Endothelial cell of umbilical vein (primary cell): ENCODE measurements at places on chromosomes 5 and 9.

DNA sequence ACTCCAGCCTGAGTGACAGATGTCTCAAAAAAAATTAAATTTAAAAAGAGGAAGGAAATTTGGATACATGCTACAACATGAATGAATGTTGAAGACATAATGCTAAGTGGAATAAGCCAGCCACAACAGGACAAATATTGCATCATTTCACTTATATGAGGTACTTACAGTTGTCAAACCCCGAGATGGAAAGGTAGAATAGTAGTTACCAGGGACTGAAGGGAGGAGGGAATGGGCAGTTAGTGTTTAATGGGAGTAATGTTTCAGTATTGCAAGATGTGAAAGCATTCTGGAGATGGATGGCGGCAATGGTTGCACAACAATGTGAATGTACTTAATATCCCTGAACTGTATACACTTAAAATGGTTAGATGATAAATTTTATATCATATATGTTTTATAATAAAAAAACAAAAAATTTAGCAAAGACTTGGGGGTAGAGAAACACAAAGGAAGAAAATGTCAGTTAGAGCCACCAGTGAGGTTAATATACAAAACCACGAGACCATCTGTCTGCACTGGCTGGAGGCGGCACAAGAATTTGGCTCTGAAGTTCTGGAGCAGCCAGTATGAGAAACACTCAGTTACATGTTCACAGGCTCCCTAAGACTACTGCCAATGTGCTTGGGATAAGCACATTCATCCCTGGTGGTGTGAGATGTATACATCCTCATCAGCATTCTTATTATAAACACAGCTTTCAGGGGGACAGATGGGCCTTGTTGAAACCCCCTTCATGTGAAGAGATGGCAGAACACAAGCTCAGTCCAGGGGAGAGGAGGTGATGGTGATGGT is 37.0 kb upstream of the RPS23 start:
- H3K4me3 ChIP-seq, result no peak overlapping the region
- H3K27me3 ChIP-seq, result peaks cover 9% of the 10 kb centered on the region
- H3K4me1 ChIP-seq, result peaks cover 7% of the 10 kb centered on the region
- DNase-seq, result no peak
- no peak overlapping the region for H3K27ac ChIP-seq

DNA sequence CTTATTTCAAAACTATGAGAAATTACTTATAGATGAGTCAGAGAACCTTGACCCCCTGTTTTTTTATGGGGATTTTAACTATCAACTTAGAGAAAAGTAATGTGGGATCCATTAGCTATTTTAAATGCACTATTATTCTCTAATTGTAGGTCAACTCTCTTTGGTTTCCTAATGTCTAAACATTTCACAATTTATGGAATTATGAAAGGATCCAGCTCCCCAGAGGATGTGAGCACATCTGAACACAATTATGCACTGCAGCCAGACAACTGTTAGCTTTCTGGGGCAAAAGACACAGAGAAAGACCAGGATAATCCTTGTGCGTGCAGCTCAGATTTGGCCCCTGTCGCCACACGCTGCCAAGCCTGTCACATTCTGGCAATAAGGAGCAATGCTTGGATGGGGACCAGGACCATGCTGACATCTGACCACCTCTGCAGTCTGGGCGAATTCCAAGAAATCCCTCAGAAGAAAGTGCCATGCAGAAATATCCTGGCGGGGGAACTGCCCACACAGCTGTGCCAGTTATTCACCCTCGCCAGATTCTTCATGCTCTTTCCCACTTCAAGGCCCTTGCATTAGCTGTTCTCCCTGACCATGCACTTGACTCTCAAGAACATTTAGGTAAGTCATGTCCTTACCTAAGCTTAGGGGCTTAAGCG is 22.2 kb upstream of the CMBL start:
- H3K4me1 ChIP-seq, result no peaks in the 10 kb centered on the region
- no peaks in the 10 kb centered on the region for H3K36me3 ChIP-seq
- H3K27me3 ChIP-seq, result peaks cover 9% of the 10 kb centered on the region
- H3K27ac ChIP-seq, result no peak overlapping the region
- no peak for DNase-seq
- no peak overlapping the region for H3K4me3 ChIP-seq

DNA sequence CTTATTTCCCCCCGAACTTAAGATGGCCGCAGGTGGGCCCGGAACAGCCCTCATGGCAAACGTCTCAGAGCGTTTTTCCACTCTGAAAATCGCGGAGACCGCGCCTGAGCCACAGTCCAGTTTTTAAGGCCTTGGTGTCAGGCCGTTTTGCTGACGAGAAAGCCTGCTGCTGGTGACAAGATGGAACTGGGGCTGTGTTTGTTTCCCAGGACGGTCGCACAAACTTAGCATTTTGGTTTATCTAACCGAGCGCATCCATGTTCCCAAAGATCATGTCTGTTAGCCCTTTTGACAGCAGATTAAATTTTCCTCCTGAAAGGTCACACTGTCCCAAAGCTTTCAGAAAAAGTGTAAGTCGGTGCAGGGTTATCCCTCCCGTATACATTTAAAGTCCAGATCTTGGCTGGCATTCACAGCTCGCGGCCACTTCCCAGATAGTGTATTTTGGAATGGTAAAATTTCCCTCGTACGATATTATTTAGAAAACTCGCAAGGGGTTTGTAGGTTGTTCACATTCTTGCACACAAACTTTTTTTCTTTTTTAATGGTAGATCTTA is 812 bp downstream of the SREK1 start:
- H3K27ac ChIP-seq, result peak overlapping the region; percentile 93
- no peaks in the 10 kb centered on the region for H3K36me3 ChIP-seq
- H3K4me3 ChIP-seq, result peak overlapping the region; percentile 74
- H3K4me1 ChIP-seq, result peaks cover 16% of the 10 kb centered on the region
- no peaks in the 10 kb centered on the region for H3K27me3 ChIP-seq
- peak; percentile 87 for DNase-seq

GRCh38 chr5:146205499-146206202 is 2.2 kb downstream of the RBM27 start:
- DNase-seq, result no peak
- H3K27me3 ChIP-seq, result no peaks in the 10 kb centered on the region
- no peak overlapping the region for H3K27ac ChIP-seq
- no peaks in the 10 kb centered on the region for H3K36me3 ChIP-seq
- H3K4me1 ChIP-seq, result peaks cover 12% of the 10 kb centered on the region

DNA sequence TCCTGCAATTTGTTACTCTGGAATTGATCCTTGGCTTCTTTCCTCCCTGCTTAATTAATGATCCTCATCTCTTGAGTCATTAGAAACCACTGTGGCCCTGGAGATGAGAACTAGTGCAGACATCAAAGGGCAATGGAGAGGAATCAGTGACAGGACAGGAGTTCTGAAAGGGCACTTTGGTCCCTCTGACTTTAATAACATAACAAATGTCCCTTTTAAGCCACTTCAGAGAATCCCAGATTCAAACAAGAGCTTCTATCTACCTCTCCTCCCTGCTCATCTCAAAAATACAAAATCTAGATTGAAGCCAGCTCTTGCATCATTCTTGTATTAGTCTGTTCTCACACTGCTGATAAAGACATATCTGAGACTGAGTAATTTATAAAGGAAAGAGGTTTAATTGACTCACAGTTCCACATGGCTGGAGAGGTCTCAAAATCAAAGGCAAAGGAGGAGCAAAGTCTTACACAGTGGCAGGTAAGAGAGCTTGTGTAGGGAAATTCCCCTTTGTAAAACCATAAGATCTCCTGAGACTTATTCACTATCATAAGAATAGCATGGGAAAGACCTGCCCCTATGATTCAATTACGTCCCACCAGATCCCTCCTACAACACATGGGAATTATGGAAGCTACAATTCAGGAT is 139.1 kb downstream of the PLPPR1 start:
- H3K4me3 ChIP-seq, result no peak overlapping the region
- H3K27me3 ChIP-seq, result no peaks in the 10 kb centered on the region
- H3K27ac ChIP-seq, result no peak overlapping the region
- no peaks in the 10 kb centered on the region for H3K4me1 ChIP-seq
